Activated T-helper 1 cell treated with anti-CD3 and anti-CD28 coated beads, Interleukin-2, amount 50 U/mL, for 16 hours (primary cell): ENCODE measurements at places on chromosomes 6 and 20.

GRCh38 chr6:43088654-43089056, 12.5 kb downstream of the PTK7 start:
- no peak for DNase-seq

GRCh38 chr6:43095939-43096338, 19.8 kb downstream of the PTK7 start:
- DNase-seq, result no peak

DNA sequence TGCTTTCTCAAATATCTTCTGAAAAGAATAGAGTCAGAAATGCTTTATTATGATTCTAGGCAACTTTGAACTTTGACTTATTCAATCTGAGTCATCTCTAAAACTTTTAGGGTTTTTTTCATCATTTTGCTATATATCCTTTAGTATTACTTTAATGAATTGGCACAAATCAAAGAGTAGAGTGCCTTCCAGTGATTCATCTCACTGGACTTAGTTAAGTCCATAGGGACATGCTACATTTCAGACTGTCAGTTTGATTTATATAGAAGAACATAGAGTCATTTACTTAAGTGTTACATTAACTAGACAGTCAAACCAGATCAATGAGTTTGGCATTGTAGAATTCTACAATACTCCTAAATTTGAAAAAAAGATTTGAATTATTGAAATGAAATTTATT, 1235.7 kb upstream of the MAP3K7 start:
- no peak for DNase-seq

- no peak for DNase-seq
Observed at GRCh38 chr6:3540253-3540820, 83.5 kb upstream of the SLC22A23 start.

DNA sequence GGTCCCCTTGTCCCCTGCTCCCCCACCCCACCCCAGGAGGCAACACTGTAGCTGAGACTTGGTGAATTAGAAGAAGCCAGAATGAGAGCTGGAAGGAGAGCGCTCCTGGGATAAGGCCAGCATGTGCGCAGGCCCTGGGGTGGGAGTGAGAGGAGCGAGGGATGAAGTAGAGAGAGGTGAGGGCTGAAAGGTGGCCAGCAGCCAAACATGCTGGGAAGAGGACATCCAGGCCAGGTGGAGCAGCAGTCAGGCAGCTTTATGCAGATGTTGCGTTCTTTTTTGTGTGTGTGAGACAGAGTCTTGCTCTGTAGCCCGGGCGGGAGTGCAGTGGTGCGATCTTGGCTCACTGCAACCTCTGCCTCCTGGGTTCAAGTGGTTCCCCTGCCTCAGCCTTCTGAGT, 2.2 kb upstream of the BPIFB1 start:
- DNase-seq, result no peak

GRCh38 chr20:20440886-20441658, 73.2 kb downstream of the INSM1 start:
- no peak for DNase-seq

- DNase-seq, result no peak
Observed at GRCh38 chr6:47278545-47278944, 31.2 kb downstream of the TNFRSF21 start.

DNA sequence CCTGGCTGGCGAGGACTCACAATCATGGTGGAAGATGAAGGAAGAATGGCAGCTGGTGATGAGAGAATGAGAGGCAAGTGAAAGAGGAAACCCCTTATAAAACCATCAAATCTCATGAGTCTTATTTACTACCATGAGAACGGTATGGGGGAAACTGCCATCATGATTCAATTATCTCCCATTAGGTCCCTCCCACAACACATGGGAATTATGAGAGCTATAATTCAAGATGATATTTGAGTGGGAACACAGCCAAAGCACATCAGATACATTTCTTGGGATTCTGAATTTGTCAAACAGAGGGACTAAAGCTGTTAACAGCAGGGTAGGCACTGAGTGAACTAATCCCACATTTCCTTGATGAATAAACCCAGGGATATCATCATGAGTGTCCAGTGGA, 116.2 kb upstream of the PLCB4 start:
- DNase-seq, result no peak

DNA sequence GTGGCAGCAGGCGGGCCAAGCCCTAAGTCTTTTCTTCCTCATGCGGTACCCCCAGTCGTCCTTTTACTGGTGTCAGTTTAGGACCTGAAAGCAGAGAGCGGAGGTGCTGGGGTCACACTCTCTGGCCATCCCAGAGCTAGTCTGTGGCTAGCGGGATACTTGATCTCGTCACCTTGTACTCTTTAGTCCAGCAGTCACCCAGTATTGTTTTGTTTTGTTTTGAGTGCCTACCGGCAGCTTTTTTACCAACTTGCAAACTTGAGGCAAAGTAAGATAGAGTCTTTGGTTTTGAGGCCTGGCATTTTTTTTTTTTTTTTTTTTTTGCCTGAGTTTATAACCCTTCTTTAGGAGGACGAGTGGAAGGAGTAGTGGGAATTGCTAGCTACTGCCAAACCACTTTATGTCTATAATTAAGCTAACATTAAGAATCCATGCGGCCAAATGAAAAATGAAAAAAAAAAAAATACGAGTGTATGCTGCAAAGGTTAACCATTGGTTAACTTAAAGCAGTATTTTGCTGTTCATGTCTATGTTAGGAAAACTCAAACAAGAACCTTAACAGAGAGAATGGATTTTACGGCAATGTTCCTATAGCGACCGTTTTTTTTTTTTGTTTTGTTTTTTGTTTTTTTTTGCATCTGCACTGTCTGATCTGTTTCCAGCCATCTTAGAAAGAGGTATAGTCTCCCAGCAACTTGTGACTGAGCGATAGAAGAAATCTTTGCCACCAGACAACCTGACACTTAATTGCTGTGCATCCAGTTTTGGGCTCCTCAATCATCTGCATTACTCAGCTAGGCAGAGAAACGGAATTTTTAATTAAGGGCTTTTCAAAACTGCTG, 56.9 kb downstream of the FAM217A start:
- no peak for DNase-seq

DNA sequence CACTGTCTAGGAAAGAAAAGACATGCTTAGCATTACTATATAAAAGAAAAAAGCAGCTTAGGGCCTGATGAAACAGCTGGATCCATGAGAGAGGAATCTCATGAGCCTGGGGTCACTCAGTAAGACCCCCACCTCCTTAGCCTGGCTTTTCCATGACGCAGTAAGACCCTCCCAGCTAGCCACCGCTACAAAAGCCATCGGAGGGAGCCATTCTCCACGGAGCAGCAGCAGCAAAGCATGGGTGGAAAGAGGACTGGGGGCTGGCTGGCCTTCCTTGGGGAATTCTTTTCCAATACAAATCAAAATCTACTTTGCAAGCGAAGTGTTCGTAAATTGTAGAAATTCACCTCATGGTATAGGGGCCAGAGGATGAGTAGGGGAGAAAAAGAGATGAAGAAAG, 91.8 kb downstream of the SOD2 start:
- DNase-seq, result no peak

DNA sequence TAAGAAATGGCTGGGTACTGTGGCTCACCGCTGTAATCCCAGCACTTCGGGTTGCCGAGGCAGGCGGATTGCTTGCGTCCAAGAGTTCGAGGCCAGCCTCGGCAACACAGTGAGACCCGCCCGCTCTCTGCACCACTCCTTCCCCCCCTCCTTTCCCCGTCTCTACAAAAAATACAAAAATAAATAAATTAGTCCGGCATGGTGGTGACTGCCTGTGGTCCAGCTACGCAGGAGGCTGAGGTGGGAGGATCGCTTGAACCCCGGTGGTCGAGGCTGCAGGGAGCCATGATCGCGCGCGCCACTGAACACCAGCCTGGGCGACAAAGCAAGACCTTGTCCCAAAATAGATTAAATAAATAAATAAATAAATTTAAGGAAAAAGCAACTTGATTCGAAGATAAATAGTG, 448 bp upstream of the RNF114 start:
- no peak for DNase-seq

DNA sequence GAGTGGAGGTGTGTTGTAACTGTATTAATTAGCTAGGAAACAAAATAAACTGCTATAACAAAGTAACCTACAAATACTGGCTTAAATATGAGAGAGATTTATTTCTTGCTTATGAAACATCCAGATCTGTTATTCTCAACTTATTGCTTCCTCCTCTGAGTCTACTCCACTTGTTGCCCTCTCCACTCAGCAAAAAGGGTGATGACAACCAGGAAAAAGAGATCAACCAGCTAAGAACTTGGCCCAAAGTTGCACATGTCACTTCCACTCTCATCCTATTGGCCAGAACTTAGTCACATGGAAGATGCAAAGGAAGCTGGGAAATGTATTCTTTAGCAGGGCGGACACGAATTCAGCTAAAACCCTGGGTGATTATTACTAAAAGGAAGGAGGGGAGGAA, 5.2 kb upstream of the TP53RK start:
- no peak for DNase-seq
